ENCODE measurements at places on chromosomes 12 and 14.

- DNase-seq = no peak
These were observed 123.4 kb downstream of the SLC5A8 start for GRCh38 chr12:101086490-101087135.

GRCh38 chr14:102731871-102732800 is 45.1 kb upstream of the TRAF3 start:
- DNase-seq = no peak

- no peak for DNase-seq
These were observed at the start of gene CCDC198 for GRCh38 chr14:57493467-57494181. CCDC198 (minus strand) TSS chr14:57493857; CDS start chr14:57493715, 142 bp downstream.

- no peak for DNase-seq
These were observed 160.1 kb downstream of the EPS8 start for GRCh38 chr12:15629108-15629507.

- DNase-seq = no peak
These were observed 299.2 kb downstream of the LRIG3 start for GRCh38 chr12:58621126-58621525.

GRCh38 chr12:59383079-59383822 is 212.6 kb upstream of the SLC16A7 start:
- DNase-seq = no peak

GRCh38 chr14:70789361-70789760 is 20.0 kb downstream of the MAP3K9 start:
- DNase-seq = no peak

DNA sequence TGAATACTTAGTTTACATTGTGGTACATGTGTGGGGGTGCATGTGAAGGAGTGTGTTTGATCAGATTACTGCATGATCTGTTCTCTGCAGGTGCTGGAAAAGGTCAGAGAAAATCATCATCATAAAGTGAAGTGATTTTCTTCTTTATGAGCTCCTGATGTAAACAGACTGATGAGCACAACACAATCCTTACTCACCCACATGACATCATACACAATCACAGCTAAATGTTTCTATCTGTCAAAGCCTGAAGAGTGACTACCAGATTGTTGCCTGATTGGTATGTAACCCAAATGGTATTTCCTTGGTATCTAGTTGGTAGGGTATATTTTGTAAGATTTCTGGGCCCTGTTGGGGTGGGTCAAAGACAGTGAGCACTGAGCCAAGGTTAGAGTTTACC is 270.8 kb downstream of the FOXG1 start:
- DNase-seq = no peak

DNA sequence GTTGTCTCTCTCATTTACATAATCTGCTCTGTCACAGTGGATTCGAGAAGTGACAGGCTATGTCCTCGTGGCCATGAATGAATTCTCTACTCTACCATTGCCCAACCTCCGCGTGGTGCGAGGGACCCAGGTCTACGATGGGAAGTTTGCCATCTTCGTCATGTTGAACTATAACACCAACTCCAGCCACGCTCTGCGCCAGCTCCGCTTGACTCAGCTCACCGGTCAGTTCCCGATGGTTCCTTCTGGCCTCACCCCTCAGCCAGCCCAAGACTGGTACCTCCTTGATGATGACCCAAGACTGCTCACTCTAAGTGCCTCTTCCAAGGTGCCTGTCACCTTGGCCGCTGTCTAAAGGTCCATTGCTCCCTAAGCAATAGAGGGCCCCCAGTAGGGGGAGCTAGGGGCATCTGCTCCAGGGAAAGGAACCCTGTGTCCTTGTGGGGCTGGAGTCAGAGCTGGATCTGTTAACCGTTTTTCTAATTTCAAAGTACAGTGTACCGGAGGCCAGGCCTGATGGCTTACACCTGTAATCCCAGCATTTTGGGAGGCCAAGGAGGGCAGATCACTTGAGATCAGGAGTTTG is 5.1 kb downstream of the ERBB3 start:
- peak; percentile 47 for DNase-seq

Measured in activated CD4-positive, alpha-beta memory T cell treated with anti-CD3 and anti-CD28 coated beads, Interleukin-2, amount 10 ng/mL, durations not matched to agents 7 days and 5 days (primary cell).